ENCODE measurements at places on chromosomes 5 and 9. TPM values are rescaled to one million over a fixed set of nuclear protein-coding genes. Genes with fewer than 3 reads are reported as not detected.

Gene TEX48
- not detected for total RNA-seq

Gene NDUFS6
- total RNA-seq = 54.2 TPM

Gene ATG10
- total RNA-seq = 13.9 TPM

DNA sequence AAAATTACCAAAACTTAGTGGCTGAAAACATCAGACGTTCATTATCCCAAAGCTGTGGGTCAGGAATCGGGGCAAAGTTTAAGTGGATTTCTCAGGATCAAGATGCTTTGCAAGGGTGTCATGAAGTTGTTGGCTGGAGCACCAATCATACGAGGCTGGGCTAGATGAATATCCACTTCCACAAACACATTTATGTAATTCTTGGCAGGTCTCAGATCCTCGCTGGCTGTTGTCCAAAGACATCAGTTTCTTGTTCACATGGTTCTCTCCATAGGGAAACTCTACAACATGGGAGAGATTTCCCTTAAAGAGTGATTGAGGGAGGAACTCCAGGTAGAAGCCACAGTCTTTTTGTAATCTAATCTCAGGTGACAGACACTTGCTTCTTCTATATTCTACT, 20.2 kb upstream of the CCDC192 start:
- H3K27me3 ChIP-seq = no peaks in the 10 kb centered on the region
- H3K4me3 ChIP-seq = no peak overlapping the region
- DNase-seq = no peak

- no peaks in the 10 kb centered on the region for H3K4me1 ChIP-seq
- no peak overlapping the region for H3K4me3 ChIP-seq
- no peak overlapping the region for H3K27ac ChIP-seq
- H3K36me3 ChIP-seq = no peaks in the 10 kb centered on the region
- no peak for DNase-seq
These were observed 7.5 kb downstream of the NMUR2 start for GRCh38 chr5:152397581-152397980.

- H3K4me3 ChIP-seq = no peak overlapping the region
- H3K36me3 ChIP-seq = no peaks in the 10 kb centered on the region
- H3K27ac ChIP-seq = no peak overlapping the region
- no peak for DNase-seq
- peaks cover 26% of the 10 kb centered on the region for H3K4me1 ChIP-seq
- no peaks in the 10 kb centered on the region for H3K27me3 ChIP-seq
These were observed 26.8 kb downstream of the PSMB7 start for GRCh38 chr9:124388275-124389048.

- peaks cover 43% of the 10 kb centered on the region for H3K27me3 ChIP-seq
- H3K27ac ChIP-seq = no peak overlapping the region
- H3K4me3 ChIP-seq = no peak overlapping the region
- H3K36me3 ChIP-seq = no peaks in the 10 kb centered on the region
- H3K4me1 ChIP-seq = peaks cover 15% of the 10 kb centered on the region
These were observed 2.0 kb upstream of the TNFAIP8 start for GRCh38 chr5:119353686-119354366.

- H3K27me3 ChIP-seq = no peaks in the 10 kb centered on the region
- H3K36me3 ChIP-seq = no peaks in the 10 kb centered on the region
- DNase-seq = no peak
- H3K27ac ChIP-seq = no peak overlapping the region
These were observed 330.9 kb upstream of the GRIA1 start for GRCh38 chr5:153159616-153160015.
